Hematopoietic multipotent progenitor cell treated with erythropoietin and hydrocortisone succinate and interleukin-3 and kit ligand, for 15 days (in vitro differentiated cells): ENCODE measurements at places on chromosomes 11 and 22.

DNA sequence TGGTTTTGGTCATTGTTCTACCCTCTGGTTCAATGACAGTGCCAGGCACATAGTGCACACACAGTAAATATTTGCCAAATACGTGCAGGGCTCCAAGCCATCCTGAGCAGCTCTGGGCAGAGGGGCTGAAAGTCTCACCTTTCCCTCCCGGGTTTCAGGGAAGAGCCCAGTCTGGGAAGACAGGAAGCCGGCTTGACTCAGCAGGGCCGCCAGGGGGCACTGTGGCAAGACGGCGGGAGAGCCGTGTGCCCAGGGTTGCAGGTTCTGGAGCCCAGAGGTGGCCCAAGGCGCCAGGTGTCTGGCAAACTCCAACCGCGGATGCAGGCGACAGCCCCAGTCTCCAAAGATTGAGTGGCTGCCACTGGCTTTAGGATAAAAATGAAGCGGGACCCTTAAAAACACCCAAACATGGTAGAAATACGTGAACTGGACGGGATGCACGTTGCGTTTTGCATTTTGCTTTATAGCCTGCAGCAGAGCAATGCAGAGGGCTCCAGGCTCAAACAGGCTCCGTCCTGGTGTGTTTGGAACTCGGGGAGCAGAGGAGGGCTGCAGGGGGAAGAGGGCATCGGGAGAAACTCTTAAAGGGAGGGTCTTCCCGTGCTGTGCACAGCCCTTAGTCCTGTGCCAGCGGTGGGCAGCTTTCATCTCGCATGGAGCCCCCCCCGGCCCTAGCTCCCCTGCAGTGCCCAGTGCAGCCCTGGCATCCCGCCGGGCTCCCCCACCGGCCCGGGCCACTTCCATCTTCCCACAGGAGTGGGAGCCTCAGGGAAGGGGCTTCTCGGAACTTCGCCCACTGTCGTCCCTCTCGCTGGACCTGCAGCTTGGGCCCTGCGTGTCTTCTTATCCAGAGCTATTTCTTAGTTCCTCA lies 10.7 kb downstream of the KRTAP5-5 start:
- peak; percentile 37 for DNase-seq

- DNase-seq, result no peak
These were observed 35.9 kb upstream of the HORMAD2 start for GRCh38 chr22:30044369-30044768.

DNA sequence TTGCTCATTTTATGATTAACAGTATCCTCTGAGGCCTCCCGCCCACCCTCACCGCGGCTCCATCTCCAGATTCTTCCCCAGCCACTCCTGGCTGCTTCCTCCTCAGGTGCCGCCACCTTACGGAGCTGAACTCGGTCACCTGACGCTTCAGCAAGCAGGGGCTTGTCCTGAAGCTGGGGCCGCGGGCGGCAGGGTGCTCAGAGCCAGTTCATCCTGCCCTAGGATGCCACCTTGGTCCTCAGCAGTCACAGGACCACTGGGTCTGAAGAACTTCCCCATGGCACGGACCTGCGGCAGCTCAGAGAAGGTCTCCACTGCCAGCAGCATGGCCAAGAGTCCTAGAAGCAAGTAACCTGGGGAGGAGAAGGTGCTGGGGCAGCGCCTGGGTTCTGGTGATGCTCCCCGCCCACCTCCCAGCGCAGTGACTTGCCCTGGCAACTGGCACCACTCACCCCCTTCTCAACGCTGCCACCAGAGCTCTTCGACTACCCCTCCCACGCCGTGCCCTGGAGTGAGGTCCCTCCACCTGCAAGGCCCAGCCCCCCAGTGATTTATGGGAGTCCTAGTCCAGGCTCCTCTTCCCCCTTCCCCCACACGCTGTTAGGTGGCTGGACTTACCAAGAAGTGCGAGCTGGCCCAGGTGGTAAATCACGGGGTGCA lies 2.6 kb downstream of the KCNK7 start:
- DNase-seq, result no peak

DNA sequence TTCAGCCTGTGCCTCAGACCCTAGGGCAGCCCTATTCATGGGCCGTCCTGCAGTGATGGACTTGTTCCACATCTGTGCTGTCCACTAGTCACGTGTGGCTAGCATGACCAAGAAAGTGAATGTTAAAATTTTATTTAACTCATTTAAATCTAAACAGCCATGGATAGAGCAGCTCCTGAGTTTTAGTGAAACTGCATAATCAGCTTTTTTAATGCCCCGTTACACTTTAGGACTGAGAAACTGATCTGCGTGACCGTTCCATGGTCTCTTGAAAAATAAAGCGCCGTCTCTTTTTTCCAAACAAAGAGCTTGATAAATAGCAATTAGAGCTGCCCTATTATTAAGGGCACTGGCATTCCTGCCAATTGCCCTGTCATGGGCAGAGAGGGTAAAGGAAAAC lies 76.5 kb upstream of the SNX19 start:
- no peak for DNase-seq

DNA sequence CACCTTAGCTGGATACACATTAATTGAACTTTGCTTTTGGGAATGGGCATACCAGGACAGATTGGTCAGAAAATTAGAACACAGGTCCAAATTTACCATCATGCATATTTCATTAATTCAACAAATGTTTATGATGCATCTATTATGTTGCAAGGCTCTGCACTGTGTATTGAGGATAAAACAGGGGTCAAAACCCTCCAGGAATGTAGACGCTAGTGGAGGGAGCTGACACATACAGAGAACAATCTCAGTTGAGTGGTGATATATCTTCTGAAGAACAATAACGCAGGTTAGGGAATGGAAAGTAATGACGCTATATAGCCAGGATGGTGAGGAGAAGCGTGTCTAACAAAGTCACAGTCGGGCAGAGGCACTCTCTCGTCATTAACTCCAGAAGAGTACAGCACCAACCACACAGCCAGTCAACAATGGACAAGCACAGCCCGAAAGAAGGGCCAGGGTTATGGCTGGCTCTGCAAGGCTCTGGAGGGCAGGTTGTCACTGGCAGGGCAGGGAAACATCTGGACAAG lies 3.8 kb downstream of the FLI1 start:
- no peak for DNase-seq

GRCh38 chr11:61609980-61610366 lies 29.1 kb upstream of the SYT7 start:
- no peak for DNase-seq

DNA sequence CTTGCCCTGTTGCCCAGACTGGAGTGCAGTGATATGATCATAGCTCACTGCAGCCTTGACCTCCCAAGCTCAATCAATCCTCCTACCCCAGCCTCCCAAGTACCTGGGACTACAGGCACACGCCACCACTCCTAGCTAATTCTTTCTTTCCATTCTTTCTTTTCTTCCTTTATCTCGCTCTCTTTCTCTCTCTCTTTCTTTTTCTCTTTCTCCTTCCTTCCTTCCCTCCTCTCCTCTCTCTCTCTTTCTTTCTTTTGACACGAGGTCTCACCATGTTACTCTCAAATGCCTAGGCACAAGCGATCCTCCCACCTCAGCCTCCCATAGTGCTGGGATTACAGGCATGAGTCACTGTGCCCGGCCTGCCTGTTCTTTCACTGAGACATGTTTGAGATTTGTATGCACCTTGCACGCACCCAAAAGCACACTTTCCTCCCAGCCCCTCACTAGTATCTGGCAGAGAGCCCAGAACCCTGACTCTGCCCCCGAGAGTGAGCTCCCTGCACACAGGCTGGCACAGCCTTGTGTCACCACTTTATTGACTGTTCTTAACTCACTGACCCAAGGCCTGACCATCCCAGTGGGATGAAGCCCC lies 56.8 kb downstream of the CD6 start:
- DNase-seq, result no peak

GRCh38 chr11:19368726-19369375 lies 128.1 kb upstream of the E2F8 start:
- DNase-seq, result no peak

- no peak for DNase-seq
These were observed 119.8 kb downstream of the ST3GAL4 start for GRCh38 chr11:126475014-126475991.

GRCh38 chr11:61089806-61090491 lies 12.3 kb upstream of the CD5 start:
- no peak for DNase-seq

DNA sequence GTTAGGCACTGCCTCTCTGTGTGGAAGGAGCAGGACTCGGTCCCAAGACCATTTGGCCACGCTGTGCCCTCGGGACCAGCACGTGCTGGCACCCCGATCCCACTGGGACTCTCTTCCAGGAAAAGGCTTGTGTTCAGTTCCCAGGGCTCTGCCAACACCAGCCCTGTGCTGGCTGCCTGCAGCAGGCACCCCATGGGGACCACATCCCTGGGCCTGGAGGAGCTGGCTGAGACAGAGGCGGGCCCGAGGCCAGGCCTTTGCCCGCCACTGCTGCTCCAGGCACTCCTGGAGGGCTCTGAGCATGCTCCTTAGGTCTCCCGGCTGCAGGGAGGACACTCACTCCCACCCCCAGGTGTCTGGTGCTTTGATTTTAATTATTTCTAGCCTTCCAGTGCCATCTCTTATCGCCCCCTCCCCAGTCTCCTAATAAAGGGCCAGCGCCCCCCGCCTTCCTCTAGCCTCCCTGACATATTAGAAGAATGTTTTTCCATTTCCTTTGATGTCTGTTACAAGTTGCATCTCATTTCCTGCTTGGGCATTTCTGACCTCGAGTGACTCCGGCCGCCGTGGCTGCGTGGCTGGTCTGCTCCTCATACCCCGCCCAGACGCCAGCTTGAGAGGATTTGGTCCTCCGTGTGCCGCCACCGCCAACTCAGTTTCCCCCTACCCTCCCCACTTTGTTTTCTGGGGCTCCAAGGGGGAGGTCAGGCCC lies 14.4 kb downstream of the CDKN1C start:
- no peak for DNase-seq

GRCh38 chr11:12075822-12076821 lies 34.3 kb upstream of the MICAL2 start:
- DNase-seq, result no peak

GRCh38 chr22:50498322-50498890 lies 9.1 kb downstream of the LMF2 start:
- DNase-seq, result peak; percentile 54

DNA sequence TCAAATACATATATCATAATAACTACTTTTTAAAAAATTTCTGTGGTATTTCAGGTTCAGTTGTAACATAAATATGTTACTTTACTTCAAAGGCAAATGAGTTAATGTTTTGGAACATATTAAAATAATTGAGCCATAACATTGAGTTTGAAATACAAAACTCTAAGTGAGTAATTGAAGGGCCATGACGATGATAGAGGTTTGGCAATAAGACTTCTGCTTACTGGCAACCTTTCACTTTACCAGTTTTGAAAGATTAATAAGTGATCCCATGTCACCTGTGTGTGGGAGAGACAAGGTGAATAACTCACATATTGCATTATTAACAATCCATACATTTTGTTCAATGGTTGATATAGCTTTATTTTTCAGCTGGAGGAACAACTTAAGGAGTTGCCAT lies 144.4 kb downstream of the GRIA4 start:
- DNase-seq, result no peak

GRCh38 chr11:107136892-107137291 lies 118.6 kb upstream of the GUCY1A2 start:
- no peak for DNase-seq

DNA sequence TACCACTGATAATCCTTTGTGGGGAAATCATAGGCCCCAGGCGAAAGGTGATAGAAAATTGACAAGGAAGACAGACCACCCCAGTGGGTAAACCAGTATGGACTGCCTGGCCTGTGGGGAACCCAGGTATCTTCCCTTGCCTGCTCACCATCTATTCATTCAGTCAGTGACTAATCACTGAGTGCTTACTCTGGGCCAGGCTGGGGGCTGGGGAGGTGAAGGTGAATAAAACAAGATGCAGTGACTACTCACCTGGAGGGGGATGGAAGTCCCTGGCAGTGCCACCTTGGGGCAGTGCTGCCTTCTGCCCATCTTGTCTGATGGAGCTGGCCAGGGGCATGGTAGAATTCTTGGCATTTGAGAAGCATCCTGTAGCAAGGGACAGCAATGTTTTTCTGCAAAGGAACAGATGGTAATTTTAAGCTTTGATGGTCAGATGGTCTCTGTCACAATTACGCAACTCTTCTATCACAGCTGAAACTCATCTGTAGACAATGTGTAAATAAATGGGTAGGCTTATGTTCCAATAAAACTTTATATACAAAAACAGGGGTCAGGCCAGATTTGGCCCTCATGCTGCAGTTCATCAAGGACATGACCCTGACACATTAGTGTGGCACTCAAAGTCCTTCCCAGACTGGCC lies 4.6 kb downstream of the ISX start:
- no peak for DNase-seq

DNA sequence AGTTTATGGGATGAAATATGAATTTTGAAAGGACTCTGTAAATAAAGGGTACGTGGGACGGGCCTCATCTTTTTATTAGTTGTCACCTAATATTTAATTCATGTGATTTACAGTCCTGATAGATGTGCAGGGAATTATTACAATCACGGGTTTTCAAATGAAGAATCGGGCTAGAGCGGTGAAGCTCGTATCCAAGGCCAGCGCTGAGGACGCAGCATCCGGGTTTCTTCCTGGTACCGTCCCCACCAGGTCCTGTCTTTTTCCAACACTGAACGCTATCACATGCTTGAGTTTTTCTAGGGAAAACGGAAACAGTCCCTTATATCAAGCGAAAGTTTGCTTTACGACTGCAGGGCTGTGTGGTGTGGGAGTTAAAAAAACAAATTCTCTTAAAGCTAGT lies 787 bp downstream of the SMDT1 start:
- no peak for DNase-seq

GRCh38 chr22:25829808-25830777 lies 88.1 kb downstream of the MYO18B start:
- no peak for DNase-seq

DNA sequence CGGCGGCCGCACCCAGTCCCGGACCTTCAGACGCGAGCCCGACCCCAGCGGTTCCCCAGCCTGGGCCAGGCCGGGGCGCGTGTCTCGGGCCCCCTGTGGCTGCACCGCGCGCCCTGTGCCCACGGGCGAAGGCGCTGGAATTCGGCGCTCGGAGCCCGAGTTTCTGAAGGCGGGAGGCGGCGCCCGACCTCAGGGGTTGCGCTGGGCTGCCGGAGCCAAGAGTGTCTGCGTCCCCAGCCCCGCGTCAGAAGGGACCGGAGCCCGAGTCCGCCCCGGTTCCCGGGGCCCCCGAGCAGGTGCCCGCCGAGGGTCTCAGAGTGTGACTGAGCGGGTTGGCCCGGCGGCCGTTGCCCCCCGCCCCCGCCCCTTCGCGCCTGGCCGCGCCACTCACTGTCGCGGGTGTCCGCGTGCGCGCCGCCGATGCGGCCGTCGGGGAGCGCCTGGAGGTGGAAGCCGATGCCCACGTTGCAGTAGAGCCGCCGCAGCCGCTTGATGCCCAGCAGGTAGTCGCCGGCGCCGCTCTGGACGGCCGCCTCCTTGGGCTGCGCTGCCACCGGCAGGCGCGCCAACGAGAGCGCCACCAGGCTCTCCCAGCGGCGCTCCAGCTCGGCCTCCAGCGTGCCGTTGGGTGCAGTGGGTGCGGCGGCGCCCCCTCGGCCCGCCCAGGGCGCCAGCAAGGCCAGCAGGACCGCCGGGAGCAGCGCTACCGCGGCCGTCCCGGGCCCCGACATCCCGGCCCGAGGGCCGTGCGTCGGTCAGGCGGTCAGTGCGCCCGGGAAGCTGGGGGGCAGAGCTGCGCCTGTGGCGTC lies 583 bp downstream of the FGF4 start:
- no peak for DNase-seq

GRCh38 chr11:62806611-62807121 lies 1.4 kb upstream of the NXF1 start:
- no peak for DNase-seq
